ENCODE measurements at places on chromosomes 1 and 21.
A peak's percentile ranks its signal among the peaks of the same experiment; 100 is the strongest.

- DNase-seq = no peak
Observed at GRCh38 chr21:44763050-44763378, 38.6 kb downstream of the UBE2G2 start.

DNA sequence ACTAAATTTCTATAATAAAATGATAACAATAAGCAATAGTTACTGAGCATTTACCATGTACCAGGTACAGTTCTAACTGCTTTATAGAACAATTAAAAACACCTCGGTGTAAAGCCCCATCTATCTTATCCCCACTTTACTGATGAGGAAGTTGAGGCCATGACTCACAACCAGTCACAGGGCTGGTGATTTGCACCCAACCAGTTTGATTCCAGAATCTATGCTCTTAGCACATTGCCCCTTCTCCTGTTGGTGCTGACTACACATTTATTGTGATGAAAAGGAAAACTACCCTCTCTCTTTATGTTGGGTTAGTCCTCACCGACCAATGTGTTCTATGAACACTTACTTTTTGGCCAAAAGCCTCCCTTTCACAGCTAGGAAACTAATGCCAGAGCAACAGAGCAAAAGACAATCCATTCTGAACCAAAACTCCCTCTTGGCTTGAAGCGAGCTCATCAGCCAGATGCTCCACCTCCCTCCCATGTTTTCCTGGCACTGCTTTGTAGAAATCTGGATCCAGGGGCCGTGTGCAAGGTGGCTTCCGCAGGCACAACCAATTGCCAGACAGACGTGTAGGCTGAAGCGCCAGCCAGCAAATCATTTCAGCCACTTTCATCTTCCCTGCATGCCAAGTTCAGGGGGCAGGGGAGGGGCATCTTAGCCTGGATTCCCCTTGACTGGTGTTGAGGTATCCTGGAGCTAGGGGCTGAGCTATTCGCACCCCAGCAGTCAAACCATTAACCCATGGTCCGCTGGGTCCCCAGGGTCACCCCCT, 32.0 kb upstream of the SLC30A1 start:
- DNase-seq = no peak

DNA sequence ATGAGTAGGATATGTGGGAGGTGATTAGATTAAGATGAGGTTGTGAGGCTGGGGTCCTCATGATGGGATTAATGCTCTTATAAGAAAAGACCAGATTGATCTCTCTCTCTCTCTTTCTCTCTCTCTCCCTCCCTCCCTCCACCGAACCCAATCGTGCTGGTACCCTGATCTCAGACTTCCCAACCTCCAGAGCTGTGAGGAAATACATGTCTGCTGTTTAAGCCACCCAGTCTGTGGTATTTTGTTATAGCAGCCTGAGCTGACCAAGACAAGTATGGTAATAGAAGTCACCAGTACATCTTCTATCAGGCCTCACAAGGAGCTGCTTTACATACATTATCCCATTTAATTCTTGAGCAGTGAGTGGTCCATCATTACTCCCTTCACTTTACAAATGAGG, 149.8 kb downstream of the RUNX1 start:
- DNase-seq = no peak

DNA sequence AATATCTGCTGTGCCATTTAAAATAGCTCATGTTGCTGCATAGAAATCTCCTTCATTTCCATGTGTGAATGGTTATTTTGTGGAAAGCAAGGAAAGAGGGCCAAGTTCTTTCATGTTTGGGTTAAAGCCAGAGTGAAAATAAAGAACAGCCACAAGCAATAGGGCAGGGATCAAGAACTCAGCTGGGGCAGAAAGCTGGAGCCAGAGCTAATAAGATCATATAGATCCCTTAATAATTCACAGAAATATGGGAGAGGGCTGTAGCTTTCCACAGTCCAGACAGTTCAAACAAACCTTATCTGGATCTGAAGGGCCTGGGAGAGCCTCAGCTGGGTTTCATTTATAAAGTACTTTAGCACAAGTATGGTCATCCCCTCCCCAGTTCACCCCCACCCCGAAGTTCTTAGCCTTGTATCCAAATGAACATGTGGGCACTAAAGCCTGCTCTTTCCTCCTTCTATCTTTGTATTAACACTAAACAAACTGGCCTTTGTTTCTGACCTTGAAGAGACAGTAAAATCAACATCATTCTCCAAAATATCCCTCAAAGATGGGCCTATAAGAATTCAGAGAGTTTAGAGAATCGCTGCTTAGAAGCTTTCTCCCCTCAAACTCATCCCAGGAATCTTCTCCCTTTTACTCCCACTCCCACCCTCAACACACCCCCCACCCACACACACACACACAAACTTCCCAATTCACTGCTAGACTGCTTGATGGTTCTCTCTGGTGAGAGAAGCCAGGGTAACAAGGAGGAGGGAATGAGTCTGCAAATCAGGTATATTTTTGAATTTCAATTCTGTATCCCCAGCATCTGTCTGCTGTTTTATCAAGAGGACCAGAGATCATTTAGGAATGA, 41.7 kb downstream of the UTP25 start:
- no peak for DNase-seq

DNA sequence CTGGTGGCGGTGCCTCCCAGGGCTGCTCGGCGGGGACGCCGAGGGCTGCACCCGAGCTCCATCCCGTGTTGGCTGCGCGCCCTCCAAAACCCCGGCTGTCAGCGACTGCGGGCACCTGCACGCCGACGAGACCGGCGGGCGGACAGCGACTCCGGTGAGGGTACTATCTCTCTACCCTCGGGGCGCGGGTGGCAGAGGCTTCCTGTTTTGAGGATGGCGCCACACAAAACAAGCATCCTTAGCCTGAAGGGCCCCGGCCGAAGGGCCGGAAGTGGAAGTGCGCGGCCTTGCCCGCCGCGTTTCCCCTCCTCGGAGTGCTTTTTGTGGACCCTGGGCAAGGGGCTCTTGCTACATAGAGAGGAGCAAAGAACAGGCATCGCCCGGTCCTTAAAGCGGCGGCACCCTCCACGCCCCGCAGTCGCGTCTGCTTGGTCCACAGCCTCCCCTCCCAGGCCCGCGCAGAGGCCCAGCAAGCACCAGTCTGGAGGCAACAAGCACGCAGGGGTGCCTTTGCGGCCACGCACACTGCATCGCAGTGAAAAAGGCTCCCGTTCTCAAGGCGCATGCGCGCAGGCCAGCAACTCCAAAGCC, 561 bp upstream of the COQ8A start:
- DNase-seq = peak; percentile 58

GRCh38 chr1:80759354-80759753, 1041.4 kb upstream of the ADGRL2 start:
- no peak for DNase-seq

GRCh38 chr21:44932408-44933181, 7.2 kb upstream of the SLX9 start:
- DNase-seq = peak; percentile 80

GRCh38 chr1:60942896-60943638, 139.3 kb upstream of the NFIA start:
- no peak for DNase-seq

GRCh38 chr1:18941221-18942141, 15.0 kb downstream of the IFFO2 start:
- DNase-seq = no peak

GRCh38 chr1:196590012-196590708, 18.1 kb downstream of the KCNT2 start:
- DNase-seq = no peak

- no peak for DNase-seq
Observed at GRCh38 chr1:65092691-65093090, 55.3 kb upstream of the AK4 start.

- no peak for DNase-seq
Observed at GRCh38 chr1:52814465-52814864, 28.1 kb upstream of the ZYG11A start.

GRCh38 chr1:36608272-36608671, 125.6 kb upstream of the CSF3R start:
- no peak for DNase-seq

- DNase-seq = no peak
Observed at GRCh38 chr1:11142618-11143391, 43.1 kb upstream of the EXOSC10 start.

DNA sequence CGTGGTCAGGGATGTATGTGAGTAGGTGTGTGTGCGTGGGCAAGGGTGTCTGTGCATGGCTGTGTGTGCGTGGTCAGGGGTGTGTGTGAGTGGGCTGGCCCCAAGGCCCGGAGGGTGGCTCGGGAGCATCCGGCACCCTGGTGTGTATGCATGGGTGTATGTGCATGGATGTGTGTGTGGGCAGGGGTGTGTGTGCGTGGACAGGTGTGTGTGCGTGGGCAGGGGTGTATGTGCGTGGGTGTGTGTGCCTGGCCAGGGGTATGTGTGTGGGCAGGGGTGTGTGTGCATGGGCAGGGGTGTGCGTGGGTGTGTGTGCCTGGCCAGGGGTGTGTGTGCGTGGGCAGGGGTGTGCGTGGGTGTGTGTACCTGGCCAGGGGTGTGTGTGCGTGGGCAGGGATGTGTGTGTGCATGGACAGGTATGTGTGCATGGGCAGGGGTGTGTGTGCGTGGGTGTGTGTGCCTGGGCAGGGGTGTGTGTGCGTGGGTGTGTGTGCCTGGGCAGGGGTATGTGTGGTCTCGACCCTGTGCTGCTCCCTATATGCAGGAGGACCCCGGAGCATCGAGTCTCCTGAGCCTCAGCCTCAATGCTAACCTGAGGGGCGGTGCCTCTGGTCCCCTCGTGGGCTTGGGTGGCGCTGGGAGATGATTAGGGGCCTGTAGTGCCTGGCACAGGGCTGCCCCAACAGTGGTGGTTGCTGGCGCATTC, 16.3 kb downstream of the ARHGEF16 start:
- DNase-seq = no peak

GRCh38 chr1:3061981-3062615, 6.9 kb upstream of the PRDM16 start:
- DNase-seq = peak; percentile 10

- DNase-seq = no peak
Observed at GRCh38 chr1:116971258-116971860, 30.2 kb upstream of the CD101 start.

- peak; percentile 50 for DNase-seq
Observed at GRCh38 chr1:6343506-6344405, 49.8 kb downstream of the ACOT7 start.

DNA sequence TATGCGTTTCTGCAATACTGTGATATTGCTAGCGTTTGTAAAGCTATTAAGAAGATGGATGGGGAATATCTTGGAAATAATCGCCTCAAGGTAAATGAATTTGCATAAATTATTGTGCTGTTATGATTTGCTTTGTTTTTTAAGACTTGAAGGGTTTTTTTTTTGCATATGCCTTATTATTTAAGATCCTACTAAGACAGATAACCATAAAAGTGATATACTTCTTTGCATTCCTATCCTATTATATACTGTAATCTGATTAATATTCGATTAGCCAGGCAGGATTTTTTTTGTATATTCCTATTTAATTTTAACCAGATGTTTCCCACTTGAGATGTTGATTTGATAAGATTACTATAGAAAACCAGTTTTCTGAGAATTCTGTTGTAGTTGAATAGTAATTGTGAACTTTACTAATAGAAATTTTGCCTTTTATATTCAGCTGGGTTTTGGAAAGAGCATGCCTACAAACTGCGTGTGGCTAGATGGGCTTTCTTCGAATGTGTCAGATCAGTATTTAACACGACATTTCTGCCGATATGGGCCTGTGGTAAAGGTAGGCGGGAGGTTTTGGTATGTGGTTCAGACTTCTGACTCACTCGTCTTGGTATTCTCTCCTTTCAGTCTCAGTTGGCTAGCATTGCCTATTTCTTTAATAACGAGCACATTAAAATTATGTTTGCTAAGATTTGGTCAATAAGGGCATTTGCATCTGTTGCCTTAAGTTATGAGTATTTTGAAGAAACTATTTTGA, 56.8 kb downstream of the ZBTB17 start:
- peak; percentile 62 for DNase-seq

DNA sequence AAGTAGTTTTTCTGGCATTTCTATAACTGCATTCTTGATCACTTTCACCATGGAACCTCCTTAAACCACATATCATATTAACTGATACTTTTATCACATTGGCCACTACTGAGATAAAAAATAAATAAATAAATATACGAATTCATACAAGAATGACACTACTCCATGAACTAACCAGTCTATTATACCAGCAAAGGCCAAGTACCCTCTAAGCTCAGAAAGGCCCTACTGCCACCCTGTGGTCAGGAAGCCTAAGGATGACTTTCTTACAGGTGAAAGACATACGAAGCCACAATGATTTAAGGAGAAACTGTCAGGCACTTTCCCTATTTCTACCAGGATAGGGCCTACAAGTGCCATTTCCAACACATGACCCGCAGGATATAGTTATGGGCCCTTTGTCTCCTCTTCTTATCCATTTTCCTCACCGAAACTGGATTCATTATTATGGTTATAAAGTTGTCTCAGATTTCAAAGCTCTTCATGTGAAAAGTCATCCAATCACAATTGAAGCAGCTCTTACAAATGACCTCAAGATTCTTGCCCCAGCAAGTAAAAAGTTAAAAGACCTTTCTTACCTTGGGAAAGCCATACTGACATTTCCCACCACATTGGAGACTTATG, 23.9 kb downstream of the DNAJC8 start:
- DNase-seq = peak; percentile 61

DNA sequence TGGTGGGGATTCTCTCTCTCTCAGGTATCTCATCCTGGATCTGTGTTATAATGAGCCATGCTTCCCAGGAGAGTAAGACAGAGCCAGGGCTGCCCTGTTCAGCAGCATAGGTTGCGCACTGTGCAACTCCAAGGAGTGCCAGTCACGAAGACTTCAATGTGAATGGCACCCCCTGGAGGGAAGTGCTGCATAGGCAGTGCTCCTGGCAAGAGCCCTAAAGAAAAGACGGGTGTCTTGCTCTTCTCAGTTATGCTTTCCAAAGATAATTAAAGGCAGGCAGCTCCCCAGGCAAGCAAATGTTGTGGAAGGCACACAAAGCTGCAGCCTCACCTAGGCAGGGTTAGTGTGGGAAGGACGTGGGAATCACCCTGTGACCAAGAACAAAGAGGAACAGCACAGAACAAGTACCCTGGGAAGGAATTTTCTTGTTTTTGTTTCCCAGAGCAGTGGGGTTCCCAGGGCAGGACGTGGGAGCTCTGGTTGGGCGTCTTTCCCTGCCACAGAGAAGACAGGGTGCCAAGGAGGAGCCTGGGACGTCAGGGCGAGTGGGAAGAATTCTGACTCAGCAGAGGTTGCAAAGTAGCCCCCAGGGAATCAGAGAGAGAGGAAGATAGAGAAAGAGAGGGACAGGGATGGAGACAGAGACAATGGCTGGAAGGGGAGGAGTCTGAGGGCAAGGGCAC, 120.9 kb downstream of the KCNN3 start:
- DNase-seq = no peak
